ENCODE measurements at places on chromosomes 16 and 17.

- DNase-seq = no peak
These were observed 66.7 kb downstream of the RPA1 start for GRCh38 chr17:1896243-1897104.

GRCh38 chr17:65198653-65199382 lies 61.6 kb downstream of the RGS9 start:
- no peak for DNase-seq

- DNase-seq = no peak
These were observed 54.5 kb upstream of the ANKFN1 start for GRCh38 chr17:56098746-56099145.

DNA sequence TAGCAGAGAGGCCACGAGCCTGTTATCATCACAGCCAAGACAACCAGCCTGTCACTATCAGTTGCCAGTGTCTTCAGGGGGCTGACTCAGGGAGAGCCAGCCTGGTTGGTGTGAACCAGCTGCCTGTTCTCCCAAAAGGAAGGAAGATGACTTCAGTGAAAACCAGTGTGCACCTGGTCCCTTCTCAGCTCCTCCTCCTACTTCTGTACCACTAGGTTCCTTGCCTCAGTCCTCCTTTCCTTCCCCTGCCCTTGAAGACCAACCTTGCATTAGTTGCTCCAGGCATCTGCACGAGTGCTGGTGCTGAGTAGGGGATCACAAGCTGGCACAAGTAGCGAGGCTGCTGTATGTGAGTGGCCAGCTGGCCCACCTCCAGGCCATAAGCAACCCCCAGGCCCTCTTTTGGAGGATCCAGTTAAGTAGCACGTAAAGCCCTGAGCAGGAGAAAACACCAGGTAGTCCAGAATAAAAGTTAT lies 8.5 kb downstream of the TUBG1 start:
- DNase-seq = no peak

- no peak for DNase-seq
These were observed 38.9 kb downstream of the USP31 start for GRCh38 chr16:23110257-23110899.

DNA sequence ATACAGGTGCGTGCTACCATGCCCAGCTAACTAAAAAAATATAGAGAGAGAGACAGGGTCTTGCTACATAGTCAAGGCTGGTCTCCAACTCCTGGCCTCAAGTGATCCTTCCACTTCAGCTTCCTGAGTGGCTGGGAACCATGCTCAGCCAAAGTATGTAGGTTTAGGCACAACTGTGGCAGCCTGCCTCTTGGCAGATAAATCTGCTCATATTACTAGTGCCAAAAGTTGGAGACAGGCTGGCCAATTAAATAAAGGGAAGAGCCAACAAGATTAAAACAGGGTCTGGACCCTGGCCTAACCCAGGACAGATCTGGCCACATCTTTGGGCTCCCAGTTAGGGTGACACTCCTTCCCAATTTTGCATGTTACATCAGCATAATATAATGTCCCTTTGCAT lies 151.7 kb downstream of the CBLN1 start:
- DNase-seq = no peak

- DNase-seq = no peak
These were observed 206.0 kb upstream of the MYOCD start for GRCh38 chr17:12459736-12460135.
